ENCODE measurements at places on chromosomes 11 and 22. TPM values are rescaled to one million over a fixed set of nuclear protein-coding genes. Genes with fewer than 3 reads are reported as not detected.

DNA sequence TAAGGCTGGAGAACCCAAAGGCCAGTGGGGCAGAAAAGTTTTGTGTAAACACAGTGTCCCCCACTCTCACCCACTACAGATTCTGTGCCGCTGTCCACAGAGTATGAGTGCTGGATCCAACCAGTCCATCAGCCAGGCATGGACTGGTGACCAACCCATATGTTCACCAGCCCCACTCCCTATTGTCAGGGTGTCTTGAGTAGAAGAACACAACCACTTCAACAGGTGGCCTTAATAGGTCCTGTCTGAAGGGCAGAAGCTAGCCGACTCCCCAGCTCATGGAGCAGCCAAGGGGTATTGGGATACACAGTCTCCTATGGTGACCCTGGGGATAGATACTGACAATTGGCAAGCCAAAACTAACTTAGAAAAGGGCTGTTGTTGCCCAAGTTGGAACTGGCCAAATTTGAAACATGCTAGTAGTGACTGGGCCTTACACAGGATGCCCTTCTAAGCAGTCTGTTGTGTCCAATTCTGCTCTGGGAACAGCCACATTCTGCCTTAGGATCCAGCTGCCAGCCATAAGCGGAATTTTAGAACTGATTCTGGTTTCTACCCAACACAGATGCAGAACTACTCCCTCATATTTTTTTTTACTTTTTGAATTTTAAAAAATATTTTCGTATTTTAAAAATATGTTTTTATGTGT lies 19.8 kb upstream of the PGM2L1 start:
- DNase-seq: peak; percentile 11

DNA sequence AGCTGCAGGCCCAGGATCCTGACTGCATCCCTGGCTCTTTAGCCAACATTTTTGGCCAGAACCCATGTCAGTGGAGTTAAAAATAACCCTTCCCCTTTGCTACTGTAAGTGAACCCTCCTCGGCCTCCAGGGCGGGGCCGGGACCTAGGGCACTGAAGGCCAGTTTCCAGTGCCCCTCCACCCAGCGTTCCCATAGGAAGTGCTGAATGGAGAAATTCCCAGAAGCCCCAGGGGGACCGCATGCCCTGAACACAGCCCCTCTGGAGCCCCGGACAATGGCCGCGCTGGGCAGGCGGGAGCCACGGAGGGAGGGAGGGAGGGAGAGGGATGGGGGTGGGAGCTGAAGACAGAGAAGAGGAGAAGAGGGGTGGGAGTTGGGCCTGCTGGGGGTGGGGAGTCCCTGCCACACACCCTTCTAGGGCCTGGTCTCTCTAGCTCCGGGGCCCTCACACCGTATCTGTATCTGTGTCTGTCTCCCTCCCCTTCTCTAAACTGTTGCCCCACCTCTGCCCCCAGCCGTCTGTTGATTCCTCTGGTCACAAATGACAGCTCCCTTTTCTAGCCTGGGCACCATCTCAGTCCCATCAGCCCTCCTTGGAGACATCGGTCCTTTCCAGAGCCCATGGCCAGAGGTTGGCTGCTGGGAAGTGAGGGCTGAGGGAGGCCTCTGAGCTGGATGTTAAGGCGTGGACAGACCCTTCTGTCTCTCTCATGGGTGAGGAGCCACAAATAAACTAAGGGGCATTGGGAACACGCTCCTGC lies 10.9 kb downstream of the PDGFB start:
- no peak for DNase-seq

DNA sequence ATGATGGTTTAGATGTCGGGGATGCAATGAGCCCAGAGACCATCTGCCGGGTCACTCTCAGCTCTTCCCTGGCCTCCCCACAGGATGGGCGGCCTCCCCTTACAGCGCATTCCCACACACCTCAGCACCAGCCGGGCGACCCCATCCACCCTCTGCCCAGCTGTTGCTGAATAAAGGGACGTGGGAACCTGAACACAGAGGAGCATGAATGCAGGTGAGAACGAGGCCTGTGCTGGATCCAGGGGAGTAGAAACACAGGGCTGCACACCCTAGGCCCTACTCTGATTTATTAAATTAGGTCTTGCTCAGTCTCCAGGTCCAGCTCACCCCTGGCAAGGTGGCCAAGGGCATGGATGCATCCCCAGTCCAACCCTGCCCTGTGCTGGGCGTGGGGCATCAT lies 180.5 kb downstream of the CTTN start:
- DNase-seq: no peak

DNA sequence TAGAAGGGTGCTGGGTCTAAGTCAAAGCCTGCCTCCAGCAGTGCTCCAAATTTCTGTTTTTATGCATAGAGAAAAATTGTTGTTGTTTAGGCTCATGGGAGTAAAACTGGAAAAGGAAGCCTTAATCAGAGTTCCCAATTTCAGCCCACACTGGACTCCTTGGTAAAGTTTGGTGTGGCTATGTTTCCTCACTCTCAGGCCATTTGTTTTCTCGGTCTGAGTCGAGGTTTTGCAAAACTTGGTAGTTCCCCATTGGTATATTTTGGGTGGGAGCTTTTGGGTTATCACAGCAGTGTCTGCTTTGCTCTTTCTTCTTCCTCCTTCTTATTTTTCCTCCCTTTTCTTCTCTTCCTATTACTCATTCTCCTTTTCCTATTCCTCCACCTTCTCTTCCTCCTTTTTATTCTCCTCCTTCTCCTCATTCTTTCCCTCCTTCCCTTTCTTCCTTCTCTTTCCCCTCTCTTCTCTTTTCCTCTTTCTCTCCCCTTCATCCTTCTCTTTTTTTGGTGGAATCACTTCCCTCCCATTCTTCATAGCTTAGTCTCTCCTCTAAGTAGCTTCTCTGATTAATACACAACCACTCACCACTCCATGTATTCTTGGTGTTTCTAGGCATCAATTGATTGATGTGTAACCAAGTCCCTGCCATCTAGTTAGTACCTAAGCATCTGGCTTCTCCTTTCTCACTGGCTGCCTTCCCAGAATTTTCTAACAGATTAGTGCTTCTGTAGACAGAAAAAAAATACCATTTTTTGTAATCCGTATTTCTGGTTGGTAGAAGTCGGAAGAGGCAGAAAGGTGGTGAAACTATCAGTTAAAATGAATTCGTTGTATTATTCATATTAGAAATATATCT lies 10.1 kb downstream of the SLC5A1 start:
- DNase-seq: no peak

The APOL5 gene
- polyA plus RNA-seq: not detected

DNA sequence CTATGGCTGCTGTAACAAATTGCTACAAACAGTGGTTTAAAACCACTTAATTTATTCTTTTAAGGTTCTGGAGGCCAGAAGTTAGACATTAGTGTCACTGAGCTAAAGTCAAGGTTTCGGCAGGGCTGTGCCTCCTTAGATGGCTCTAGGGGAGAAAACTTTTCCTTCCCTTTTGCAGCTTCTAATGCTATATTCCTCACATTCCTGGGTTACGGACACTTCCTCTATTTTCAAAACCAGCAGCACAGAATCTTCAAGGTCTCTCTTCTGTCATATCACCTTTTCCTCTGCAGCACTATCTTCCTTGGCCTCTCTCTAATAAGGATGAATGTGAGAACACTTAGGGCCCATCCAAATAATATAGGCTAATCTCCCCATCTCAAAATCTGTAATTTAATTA lies 87.0 kb downstream of the C11orf87 start:
- no peak for DNase-seq

DNA sequence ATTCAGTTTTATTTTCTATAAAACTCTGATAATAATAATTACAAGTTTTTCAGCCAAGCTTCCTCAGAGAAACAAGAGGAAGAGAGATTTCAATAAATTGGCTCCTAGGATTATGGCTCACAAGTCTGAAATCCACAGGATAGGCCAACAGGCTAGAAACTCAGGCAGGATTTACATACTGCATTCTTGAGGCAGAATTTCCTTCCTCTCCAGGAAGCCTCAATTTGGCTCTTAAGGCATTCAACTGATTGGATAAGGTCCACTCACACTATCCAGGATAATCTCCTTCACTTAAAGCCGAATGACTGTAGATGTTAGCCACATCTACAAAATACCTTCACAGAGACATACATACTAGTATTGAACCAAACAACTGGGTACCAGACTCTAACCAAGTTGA lies 120.3 kb upstream of the FAT3 start:
- no peak for DNase-seq

GRCh38 chr11:49995565-49995964 lies 13.2 kb upstream of the OR4C12 start:
- DNase-seq: no peak

DNA sequence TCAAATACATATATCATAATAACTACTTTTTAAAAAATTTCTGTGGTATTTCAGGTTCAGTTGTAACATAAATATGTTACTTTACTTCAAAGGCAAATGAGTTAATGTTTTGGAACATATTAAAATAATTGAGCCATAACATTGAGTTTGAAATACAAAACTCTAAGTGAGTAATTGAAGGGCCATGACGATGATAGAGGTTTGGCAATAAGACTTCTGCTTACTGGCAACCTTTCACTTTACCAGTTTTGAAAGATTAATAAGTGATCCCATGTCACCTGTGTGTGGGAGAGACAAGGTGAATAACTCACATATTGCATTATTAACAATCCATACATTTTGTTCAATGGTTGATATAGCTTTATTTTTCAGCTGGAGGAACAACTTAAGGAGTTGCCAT lies 144.4 kb downstream of the GRIA4 start:
- no peak for DNase-seq

The GRAMD1B gene
- 13.0 TPM for polyA plus RNA-seq

The LRRC74B gene
- polyA plus RNA-seq: 0.27 TPM

DNA sequence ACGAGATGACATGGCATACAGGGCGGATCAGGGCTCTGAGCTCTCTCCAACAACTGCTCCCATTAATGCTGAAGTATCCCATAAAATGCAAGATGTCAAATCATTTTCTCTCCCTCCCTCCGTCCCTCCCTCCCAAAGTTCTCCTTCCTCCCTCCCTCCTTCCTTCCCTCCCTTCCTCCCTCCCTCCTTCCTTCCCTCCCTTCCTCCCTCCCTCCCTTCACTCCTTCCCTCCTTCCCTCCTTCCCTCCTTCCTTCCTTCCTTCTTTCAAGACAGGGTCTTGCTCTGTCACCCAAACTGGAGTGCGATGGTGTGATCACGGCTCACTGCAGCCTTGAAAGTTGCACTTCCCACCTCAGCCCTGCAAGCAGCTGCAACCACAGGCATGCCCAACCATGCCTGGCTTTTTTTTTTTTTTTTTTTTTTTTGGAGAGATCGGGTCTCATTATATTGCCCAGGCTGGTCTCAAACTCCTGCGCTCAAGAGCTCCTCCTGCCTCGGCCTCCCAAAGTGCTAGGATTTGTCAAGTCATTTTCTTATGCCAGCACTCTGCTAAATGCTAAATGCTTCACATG lies 38.2 kb downstream of the TXN2 start:
- no peak for DNase-seq

GRCh38 chr11:28342716-28343115 lies 234.5 kb downstream of the METTL15 start:
- no peak for DNase-seq

The ESAM gene
- polyA plus RNA-seq: 55.2 TPM

The CCDC89 gene
- 3.0 TPM for polyA plus RNA-seq

The POGLUT3 gene
- polyA plus RNA-seq: 47.7 TPM

The SMTNL1 gene
- 0.47 TPM for polyA plus RNA-seq

DNA sequence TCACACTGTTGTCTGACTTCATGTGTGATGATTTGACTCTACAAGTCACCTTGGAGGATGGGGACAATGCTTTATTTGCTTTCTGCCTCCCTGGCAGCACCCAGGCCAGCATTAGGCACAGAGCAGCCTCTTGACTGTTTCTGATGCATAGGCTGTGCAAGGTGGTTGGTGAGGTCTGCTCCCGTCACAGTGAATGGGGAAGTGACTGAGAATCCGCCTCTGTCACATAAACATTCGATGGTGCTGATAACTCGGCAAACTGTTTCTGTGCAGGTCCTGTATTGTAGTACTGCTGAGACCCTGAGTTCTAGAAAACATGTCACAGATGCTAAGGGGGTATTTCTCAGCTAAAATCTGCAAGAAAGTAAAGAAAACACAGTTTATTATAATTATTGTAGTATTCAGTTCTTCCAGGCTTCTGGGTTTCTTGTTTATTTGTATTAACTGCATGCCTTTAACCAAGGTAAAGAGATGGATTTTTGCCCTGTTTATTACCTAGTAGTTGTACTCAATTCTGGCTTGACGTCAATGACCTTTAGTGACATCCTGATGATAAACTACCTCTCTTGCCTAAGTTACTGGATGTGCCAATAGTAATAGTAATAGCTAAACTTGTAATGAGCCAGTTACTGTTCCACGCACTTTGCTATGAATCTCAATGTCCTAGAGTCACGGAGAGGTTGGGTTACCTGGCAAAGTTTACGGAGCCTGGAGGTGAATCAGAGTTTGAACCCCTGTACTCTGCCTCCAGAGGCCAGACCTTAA lies 24.8 kb upstream of the RCN1 start:
- DNase-seq: no peak

The OR51B2 gene
- not detected for polyA plus RNA-seq

The NPAS4 gene
- 0.55 TPM for polyA plus RNA-seq

The CKAP5 gene
- polyA plus RNA-seq: 124 TPM

DNA sequence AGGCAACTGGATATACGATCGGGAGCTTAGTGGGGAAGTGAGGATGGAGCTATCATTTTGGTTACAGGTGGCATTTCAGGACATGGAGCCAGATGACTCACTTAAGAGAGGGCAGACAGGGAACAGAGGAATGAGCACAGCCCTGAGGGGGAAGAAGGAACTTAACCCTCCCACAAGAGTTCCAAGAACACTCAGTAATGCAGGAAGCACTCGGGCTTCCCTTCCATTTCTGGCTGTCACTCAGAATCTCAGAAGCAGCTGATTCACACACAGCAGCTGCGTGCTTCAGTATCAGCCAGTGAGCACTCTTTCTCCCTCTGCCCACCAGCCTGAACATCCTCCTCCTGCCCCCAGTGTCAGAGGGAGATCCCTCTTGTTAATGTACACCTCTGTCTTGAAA lies 34.8 kb downstream of the EFCAB6 start:
- DNase-seq: no peak

DNA sequence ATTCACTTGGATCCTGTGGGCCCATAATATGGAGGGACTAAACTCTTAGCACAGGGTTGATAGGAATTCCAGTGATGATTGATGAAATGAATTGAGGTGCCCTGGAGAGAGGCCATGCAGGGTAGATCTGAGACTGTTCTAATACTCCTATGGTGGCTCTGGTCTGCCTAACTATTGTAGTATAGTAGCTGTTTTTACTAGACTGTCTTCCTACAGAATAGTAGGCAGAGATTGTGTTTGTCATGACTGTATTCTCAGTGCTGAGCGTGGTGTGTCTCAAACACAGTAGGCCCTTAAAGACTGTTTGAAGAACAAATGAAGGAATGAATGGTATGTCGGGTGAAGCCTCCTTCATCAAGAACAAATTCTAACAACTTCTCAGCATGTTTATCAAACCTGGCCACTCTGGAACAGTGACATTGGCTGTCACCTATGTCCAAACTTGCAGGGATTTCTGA lies 107.0 kb upstream of the SESN3 start:
- DNase-seq: no peak

DNA sequence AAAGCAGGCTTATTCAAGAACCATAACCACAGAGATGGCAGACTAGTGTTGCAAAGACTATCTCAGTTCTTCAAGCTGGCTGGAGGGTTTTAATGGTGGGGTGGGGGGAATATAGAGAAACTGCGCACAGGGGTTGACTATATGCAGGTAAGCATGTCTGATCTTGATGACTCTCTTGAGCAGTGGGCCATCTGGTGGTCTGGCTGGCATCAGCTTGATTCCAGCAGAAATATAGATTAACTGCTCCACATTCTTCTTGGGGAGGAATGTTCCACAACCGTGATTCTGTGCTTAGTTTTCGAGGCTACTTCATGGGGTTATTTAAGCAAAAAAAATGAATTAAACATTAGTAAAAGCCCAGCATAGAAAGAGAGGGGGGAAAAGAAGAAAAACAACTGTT lies 158.8 kb upstream of the PGR start:
- DNase-seq: no peak
